ENCODE measurements at places on chromosomes 1 and 21.

DNA sequence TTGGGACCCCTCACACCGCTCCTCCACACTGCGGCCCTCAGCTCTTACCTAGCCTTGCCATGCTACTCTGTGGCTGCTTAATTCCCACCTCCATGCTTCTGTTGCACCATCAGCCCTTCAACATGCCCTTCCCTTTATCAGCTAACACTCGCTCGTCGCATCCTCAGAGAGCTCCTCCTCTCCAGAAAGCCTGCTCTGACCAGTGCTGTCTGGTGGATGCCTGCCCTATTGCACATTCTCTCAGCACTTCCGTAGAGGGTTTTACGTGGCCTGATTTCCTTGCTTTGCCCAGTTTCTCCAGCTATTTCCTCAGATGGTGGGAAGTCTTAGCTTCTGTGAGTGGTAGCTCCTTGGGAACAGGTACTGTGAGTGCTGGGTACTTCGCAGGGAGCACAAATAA is 10.3 kb upstream of the LAD1 start:
- DNase-seq = no peak

DNA sequence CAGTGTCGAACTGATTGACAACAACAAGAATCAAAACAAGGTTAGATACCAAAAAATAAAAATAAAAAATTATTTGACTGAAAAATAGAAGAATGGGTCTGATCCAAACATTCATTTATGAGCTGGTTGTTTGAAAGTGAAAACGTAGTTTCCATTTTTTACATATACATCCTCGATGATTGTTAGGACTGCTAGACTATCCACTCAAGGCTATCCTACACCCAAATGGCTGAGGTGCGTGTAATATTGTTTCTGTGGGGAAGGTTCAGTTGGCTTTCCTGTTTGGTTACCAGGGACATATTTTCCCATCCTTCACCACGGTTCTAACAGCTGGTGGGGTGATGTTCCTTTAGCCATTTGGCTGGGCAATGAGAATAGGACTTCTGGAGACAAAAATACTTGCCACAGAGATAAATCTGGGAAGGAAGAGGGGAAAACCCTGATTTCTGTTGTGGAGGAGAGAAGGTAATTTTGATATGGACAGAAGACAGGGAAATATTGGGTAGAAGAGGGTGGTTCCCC is 66.3 kb downstream of the MAP3K7CL start:
- no peak for DNase-seq

- DNase-seq = no peak
These were observed 82.6 kb downstream of the NENF start for GRCh38 chr1:212515329-212515760.

DNA sequence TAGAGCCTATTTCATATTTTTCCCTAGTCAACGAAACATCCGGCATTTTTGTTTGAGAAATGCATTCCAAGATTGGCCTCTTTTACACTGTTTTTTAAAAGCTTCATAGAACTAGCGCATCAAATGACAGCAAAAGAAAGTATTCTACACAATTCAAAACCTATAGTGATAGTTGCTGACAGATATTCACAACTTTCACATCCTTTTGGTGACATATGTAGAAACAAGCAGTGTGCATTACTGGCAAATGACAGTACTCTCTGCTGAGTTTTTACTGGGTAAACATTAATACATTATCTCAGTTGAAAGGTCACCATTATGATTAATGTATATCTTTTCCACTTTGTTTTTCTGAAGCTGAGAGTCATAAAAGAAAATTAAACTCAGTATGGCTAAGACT is 135.4 kb upstream of the RGS18 start:
- no peak for DNase-seq

DNA sequence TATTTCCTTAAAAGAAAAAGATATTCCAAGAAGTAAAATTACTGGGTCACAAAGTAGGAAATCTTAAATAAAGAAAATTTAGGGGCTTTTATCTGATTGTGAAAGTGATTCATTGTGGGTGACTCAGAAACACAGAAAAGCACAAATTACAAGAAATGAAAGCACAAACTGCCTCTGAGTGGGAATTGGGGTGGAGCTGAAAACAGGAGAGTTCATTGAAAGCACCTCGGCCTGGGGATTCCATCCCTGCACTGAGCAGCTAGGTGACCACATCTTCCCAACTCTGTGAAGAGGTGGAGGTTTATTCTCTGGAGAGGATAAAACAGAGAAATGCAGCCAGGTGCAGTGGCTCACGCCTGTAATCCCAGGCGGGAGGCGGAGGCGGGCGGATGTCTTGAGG is 7.4 kb downstream of the GJA4 start:
- DNase-seq = no peak

DNA sequence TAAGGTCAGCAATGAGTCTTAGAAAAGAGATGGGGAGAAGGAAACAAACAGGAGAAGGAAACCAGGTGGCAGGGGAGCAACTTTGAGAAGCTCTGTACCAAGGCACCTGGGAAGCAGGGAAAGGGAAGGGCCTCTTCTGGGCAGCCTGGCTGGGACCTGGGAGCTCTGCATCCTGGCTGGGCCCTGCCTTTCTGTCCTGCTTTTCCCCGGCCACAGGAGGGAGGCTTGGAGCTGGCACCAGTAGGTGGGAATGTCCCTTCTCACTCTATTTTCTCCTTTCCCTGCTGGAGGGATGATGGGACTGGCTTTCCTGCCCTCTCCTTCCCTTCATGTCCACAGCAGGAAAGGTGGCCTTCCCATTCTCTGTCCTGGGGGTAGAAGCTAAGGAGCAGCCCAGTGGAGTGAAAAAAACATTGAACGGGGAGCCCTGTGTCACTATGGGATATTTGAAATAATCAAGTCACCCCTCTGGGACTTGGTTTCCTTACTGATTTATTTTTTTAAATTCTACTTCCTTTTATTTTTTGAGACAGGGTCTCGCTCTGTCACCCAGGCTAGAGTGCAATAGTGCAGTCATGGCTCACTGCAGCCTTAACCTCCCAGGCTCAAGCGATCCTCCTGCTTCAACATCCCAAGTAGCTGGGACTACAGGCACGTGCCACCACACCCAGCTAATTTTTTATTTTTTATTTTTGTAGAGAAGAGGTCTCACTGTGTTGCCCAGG is 5.1 kb upstream of the NES start:
- no peak for DNase-seq

DNA sequence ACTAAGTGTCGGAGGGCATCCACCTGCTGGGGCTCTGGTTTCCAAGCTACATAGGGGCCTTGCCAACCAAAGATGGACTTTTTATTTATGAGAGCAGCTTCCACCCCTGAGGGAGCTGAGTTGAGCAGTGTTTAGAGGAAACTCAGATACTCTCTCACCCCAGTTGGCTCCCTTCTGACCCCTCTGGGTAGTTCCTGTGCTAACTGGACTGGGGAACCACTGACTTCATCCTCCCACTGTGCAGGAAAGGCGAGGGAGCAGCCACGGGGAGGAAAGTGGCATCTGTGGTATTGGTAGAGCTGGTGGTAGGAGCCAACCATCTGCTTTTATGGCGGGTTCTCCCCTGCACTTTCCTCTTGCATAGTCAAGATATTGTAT is 70.4 kb downstream of the MPZL1 start:
- no peak for DNase-seq

DNA sequence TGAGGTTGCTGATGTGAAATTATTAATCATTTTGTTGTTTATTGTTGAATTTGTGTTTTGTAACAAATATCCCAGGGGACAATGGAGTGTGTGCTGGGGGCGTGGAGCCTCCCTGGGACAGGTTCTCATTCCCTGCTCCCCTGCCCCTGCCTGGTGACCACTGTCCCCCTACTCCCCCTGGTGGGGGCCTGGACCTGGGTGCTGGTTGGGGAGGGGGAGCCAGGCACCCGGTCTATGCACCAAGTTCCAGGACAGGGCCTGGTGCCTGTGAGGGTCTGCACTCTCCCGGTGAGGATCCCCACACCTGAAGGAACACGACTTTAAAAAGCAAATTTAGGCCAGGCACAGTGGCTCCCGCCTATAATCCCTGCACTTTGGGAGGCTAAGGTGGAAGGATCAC is 42.4 kb downstream of the CHD5 start:
- DNase-seq = no peak

DNA sequence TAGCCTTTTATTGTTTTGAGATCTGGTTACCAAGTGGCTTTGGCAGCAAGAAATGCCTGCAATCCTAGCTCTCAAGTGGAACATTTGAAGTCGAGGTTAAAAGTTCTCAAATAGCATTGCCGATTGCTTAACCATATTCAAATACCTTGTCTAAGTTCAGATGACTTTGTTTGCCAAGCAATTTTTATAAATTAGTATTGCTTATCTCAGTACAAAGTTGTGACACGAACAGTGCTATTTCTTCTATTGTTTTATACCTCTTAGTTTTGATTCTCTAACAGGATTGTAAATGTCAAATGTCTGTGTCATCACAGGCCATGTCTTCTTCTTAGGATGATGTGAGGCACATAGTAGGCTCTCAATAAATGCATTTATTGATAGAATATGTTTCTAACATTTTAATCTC is 633.3 kb downstream of the PTPRC start:
- DNase-seq = no peak

All from posterior vena cava (tissue), 2 donors.